Metanephros (tissue), 2 donors: ENCODE measurements at places on chromosomes 12 and 14. TPM values are rescaled to one million over a fixed set of nuclear protein-coding genes. Genes with fewer than 3 reads are reported as not detected.

SERPINA1 gene
- 27.6 TPM for total RNA-seq

KLRC1 gene
- 0.41 TPM for total RNA-seq

DHRS2 gene
- 90.6 TPM for total RNA-seq

PLEKHG7 gene
- 0.58 TPM for total RNA-seq

PAWR gene
- total RNA-seq, result 232 TPM

TRIM9 gene
- 1.6 TPM for total RNA-seq

SMCO2 gene
- 0.18 TPM for total RNA-seq

TAS2R7 gene
- not detected for total RNA-seq
